Fibroblast of gingiva (primary cell): ENCODE measurements at places on chromosomes 4 and X.

GRCh38 chr4:181659202-181659601 lies 584.0 kb upstream of the TENM3 start:
- peak; percentile 28 for DNase-seq

DNA sequence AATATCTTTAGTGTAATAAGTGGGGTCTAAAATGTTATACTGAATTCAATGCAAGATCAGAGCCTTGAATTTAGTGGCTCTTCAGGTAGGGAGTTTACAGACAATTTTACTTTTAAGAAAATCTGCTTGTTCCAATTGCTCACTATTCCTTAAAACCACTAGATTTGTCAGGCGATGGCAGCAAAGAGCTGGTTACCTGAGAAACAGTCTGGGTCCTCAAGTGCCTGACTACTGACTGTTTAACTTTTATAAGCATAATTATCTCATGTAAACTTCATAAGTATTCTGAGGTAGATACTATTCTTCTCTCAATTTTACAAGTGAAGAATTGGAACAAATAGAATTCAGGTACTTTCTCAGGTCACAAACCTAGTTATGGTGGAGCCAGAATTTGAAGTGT lies 84.3 kb downstream of the RRAGB start:
- DNase-seq: no peak

- no peak for DNase-seq
These were observed 40.4 kb upstream of the TLR2 start for GRCh38 chr4:153643406-153644383.

DNA sequence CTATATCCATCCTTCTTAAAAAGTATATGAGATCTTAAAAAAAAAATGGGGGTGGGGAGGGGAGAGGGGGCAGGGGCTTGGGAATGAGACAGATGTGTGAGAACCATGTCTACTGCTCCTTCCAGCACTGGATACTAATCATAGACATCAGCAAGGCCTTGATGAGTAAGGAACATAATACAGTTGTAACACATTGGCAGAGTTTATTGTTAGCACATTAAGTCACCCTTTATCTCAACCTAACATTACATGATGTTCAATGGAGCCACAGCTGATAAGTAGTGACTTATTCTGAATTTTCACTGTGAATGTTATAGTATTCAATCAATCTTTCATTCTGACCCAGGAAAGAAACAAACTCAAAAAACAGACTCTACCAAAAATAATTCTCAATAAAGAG lies 47.3 kb upstream of the KCNE5 start:
- DNase-seq: no peak

DNA sequence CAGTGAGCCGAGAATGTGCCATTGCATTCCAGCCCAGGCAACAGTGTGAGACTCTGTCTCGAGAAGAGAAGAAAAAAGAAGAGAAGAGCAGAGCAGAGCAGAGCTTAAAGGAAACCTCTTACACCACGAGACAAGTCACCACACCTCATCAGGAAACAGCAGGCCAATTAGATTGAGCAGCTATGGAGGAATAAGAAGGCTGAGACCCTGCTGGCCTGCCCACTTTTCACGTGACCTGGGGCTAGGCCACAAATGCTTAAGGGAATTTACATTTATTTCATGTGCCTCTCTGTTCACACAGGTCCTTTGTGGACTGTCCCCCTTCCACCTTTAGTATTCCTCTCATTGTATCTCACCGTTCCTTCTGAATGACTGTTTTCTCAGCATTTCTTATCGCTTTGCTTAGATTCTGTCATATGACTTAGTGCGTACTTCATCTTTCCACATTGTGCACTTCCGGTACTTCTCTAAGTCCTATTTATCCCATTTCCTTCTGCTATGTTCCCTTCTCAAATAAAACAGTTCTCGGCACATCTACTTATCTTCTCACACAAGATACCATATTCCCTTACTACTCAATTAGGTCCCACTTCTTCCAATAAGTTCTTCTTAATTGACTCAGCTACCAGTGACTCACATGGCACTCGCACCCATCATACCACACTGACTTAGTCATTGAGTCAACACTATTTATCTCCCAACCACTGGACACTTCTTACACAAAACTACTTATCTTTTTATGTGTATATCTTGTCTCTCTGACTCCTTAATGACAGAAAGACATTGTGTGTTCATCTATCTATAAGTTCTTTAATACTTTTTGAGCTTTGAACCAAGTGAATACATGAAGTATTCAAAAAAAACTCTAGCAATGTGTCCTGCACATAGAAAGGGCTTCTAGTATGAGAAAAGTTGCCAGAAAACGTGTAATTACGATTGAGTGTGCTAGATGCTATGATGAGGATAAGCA lies 11.0 kb downstream of the CUL4B start:
- peak; percentile 79 for DNase-seq

GRCh38 chr4:81445196-81445595 lies 26.5 kb downstream of the RASGEF1B start:
- DNase-seq: no peak

- no peak for DNase-seq
These were observed 795.0 kb downstream of the CENPC start for GRCh38 chr4:66750273-66750672.

DNA sequence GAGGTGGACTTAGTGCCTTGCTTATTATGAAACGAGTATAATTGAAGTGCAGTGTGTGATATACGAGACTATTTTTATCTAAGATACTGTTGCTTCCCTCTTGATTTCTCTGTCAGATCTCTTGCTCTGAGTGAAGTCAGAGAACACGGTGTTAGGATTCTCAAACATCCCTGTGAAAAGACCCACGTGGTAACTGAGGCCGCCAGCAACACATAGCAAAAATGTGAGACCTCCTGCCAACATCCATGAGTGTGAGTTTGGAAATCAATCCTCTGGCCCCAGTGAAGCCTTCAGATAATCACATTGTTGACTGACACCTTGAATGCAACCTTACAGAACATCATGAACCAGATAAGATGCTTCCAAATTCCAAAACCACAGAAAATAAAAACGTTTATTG lies 954.4 kb downstream of the FAT4 start:
- no peak for DNase-seq

- no peak for DNase-seq
These were observed 76.8 kb upstream of the MCF2 start for GRCh38 chrX:139784807-139785206.

DNA sequence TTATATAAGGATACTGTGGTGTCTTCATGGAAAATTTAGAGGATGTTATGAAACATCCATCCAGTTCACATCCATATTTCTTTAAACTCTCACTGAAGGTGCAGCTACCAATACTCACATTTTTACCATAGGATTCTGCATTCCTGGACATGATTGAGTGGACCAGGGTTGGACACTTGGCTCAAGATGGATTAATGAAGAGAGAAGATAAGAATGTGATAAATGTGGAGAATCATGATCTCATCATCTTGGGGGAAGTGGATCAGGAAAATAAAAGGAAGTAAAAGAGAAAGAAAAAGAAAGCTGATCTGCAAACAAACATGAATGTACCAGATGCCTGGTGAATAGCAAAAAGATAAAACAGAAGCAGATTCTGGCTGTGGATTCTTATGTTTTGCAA lies 175.4 kb downstream of the NPFFR2 start:
- no peak for DNase-seq

DNA sequence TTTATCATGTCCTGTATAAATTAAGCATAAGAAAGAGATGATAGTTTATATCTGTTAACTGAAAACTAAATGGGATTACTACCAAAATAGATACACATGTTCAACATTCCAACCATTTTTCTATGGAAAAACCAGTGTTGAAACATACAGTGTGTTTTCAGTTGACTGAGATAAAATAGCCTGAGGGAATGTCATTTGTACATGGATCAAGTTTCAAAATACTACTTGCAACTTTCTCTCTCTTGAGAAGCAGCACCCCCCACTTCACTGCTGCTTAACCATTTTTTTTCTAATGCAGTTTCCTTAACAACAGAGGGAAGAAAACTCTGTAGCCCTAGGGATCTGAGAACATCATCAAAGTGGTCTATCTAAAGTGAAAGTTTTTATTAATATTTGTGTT lies 70.8 kb downstream of the NPNT start:
- DNase-seq: peak; percentile 92

DNA sequence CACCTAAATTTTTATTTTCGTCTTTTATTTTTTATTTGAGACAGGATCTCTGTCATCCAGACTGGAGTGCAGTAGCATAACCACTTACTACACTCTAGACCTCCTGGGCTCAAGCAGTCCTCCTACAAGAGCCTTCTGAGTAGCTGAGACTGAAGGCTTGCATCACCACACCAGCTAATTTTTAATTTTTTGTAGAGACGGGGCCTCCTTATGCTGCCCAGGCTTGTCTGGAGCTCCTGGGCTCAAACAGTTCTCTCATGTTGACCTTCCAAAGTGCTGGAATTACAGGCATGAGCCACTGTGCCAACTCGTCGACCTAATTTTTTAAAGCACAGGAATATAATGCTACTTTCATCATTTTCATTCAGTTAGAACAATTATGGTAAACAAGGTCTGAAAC lies 405.4 kb downstream of the AR start:
- no peak for DNase-seq

GRCh38 chr4:114598191-114599121 lies at the start of gene UGT8:
Gene UGT8 (plus strand): TSS chr4:114598807. CDS start chr4:114622881, 24,074 bp downstream.
- peak; percentile 6 for DNase-seq

DNA sequence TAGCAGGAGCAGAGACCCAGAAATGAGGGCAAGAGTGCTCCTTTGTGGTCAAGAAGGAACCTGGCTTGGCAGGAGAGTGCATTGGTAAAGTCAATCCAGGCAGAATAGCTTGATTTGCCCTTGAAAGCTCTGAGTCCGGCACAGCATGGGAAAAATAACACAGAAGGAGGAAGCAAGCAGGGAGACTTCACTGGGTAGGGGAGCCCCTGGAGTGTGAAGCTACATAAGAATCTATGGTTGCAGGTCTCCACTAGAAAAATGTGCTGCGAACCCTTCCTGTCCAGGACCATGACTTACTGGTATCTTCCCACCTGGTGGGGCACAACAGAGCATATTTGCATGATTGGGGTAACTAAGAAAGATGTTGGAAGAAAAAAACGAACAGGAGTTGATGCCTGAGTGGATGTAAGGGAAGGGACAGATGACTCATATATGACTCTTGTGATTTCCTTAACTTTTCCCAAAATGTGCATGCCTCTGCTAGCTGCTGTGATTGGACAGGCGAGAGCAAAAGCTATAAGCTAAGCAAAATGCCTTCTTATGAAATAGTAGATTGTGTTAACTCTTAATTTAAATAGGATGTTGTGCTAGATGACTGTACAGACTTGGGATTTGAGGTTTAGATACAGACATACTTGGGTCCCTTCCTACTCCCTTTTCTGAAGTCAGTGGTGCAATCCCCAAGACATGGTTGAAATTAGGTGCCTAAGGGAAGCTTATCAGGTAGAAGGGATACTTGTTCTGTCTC lies 3.3 kb downstream of the IL13RA1 start:
- DNase-seq: peak; percentile 85

DNA sequence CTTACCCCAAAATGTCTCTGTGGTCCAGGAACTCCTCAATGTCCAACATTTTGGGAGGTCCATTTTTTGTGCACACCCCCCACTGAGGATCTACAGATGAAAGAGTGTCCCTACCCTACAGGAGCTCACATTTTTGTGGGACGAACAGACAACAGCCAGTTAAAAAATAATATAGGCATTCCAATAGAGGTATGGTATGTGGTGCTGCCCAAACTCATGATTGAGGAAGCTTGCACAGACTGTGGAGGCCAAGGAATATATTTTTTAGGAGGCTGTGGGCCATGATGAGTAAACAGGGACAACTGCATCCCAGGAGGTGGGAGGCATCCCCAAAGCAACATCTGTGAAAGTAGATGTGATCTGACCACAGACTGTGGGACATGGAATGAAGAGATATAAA lies 181.0 kb upstream of the HCCS start:
- DNase-seq: no peak

GRCh38 chr4:17624821-17625220 lies 10.4 kb downstream of the MED28 start:
- DNase-seq: no peak
